NCI-H1105 treated with DMSO at 0.1 percent for 48 hours (cell line): ENCODE measurements at places on chromosomes 5 and 9.

GRCh38 chr9:115230924-115231515 lies 113.1 kb upstream of the TNC start:
- no peak for DNase-seq

DNA sequence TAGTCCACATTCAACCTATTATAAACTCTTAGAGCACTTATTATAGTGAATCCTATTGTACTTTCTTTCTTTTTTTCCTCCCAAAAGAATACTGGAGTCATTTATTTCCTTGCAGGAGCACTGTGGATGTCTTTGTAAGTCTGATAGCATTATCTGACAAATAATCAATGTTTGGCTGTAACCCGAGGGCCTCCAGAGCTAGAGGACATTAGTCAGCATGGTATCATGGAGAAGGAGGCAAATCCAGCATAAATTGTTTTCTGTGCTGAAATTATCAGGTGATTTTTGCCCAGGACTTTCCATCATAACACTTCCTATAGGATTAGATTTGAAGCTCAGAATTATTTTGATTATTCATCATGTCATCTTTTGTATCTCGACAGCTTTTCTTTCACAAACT lies 551.0 kb downstream of the ZNF608 start:
- no peak for DNase-seq

GRCh38 chr9:113154471-113154870 lies 3.7 kb downstream of the SLC31A2 start:
- no peak for DNase-seq

GRCh38 chr5:131194725-131195124 lies 24.0 kb downstream of the LYRM7 start:
- no peak for DNase-seq

GRCh38 chr5:116652196-116652729 lies 77.6 kb upstream of the SEMA6A start:
- no peak for DNase-seq

GRCh38 chr5:173397516-173397915 lies 69.3 kb upstream of the STC2 start:
- DNase-seq: no peak

GRCh38 chr5:152534641-152535040 lies 129.6 kb upstream of the NMUR2 start:
- no peak for DNase-seq

- DNase-seq: no peak
Measured at GRCh38 chr9:108621991-108622855, 233.6 kb downstream of the ACTL7B start.

GRCh38 chr9:75950998-75951397 lies 60.5 kb downstream of the PCSK5 start:
- no peak for DNase-seq

DNA sequence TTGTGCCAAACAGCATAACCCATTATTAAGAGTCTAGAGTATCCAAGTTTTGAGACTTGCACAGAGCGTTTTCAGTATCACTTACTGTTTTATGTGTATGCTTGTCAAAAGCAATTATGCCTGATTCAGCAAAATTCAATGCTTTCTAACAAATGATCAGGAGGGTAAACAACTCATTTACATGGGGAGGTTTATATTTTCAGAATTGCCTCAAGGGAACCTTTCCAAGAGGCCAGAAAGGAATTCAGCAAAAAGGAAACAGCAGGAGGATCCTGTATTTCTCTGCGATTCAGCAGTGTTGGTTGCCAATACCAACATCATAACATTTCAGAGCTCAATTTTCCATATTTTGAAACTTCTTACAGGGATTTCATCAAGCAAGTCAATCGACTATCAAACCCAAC lies 69.3 kb upstream of the DAB2 start:
- no peak for DNase-seq

DNA sequence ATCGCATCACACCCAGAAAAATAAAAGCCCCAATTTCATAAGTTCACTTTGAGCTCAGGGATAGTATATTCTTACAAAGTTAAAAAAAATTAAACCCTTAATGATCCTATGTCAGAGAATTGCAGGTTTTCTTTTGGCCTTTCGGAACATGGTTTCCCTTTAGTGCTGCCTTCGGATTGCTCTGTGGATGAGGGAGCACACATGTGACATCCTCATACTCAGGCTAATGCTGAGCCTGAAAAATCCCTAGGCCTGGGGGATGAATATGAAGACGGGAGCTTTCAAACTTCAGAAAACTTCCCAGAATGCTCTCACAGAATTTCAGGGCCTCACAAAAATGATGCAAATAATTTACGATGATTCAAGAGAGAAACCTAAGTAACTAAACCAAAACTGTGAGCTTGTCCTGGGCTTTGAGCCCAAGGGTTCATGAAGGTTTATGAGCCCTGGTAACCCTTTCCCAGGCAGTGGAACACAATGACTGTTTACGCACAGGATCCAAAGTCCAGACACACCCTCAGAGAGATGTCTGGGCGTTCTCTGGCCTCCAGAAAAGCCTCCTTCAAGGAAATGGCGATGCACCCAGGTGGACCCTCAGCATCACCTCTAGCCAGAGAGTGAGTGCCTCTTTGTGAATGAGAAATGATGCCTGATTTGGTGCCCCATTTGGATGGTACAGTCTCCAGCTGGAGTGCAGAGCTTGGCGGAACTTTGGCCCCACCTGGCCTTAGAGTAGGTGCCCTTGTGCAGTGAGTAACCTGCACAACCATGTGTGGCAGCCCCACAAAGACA lies 145.4 kb downstream of the ENTREP1 start:
- no peak for DNase-seq

- no peak for DNase-seq
Measured at GRCh38 chr9:25449503-25449902, 228.7 kb downstream of the TUSC1 start.

GRCh38 chr5:158179271-158179670 lies 320.3 kb upstream of the CLINT1 start:
- DNase-seq: no peak

DNA sequence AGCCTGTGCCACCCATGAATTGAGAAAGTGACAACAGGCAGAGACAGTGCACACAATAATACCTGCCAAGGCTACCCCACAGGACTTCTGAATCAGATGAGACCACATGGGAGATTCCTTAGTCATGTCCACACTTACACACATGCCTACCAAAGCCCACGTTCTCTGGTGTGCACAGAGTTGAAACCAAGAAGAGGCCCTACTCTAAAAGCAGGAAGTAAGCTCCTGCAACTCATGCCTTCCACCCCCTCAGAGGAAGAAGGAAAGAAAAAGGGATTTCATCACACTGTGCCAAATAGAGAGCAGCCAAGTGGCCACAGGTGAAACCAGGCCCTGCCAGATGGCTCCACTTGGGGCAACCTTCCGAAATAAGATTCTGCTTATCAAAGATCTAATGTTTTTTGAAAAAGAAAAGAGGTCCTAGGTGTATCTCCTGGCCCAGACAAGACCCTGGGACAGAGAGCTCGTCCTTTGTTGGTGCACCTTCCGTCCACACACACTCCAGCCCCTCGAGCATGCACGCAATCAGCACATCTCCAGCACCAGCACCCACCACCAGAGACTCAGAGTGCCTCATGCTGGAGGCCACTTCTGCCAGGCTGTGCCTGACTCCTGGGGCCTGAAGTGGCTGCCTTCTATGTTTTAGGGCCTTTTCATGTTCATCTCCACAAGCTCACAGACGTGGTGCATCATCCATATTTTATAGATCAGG lies 114.6 kb upstream of the SPOCK1 start:
- no peak for DNase-seq

GRCh38 chr5:140321796-140322195 lies 18.9 kb upstream of the PFDN1 start:
- no peak for DNase-seq

DNA sequence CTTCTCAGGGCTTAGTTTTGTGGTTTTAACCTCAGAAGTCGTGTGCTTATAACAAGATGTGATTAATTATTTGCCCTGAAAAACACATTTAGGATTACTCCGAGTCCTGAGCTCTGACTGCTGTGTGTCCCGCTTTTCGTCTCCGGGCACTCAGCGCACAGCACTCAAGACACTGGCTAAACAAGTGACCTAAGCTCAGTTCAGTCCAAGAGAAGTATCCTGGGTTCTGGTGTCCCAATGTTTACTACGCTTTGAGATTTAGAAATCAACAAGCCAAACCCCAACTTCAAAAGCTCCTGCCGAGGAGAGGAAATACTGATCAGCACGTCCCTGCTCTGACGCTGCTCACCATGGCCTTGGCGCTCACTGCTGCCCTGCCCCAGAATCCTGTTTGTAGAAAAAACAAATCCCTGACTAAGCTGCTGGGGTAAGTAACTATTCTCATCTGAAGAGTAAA lies 53.2 kb downstream of the IPPK start:
- DNase-seq: no peak

DNA sequence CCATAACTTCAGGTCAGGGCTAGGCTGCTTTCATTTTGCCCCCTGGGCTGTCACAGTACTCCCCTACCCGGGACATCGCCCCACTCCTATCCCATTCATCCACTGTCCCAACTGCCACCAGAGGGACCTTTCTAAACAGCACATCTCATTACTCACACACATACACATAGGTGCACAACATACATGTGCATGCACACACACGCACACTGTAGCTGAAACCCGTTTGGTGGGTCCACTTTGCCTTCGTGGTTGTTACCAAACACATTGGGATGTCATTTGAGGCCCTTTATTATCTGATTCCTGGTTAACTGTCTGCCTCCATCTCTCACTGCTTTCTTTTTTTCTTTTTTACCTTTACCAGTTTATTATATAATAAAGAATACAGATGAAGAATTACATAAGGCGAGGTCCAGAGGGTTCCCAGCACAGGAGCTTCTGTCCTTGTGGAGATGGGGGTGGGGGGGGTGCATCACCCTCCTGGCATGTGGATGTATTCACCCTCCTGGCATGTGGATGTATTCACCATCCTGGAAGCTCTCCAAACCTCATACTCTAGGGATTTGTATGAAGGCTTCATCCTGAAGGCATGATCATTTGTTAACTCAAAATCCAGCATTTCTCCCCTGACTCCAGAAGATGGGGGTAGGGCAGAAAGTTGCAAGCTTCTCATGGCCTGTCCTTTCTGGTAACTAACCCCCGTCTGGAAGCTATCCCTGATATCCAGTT lies 186.0 kb downstream of the GOLPH3 start:
- no peak for DNase-seq

- DNase-seq: no peak
Measured at GRCh38 chr9:127384901-127385300, 12.1 kb upstream of the SLC2A8 start.

GRCh38 chr9:105026451-105026850 lies 98.5 kb upstream of the ABCA1 start:
- no peak for DNase-seq

DNA sequence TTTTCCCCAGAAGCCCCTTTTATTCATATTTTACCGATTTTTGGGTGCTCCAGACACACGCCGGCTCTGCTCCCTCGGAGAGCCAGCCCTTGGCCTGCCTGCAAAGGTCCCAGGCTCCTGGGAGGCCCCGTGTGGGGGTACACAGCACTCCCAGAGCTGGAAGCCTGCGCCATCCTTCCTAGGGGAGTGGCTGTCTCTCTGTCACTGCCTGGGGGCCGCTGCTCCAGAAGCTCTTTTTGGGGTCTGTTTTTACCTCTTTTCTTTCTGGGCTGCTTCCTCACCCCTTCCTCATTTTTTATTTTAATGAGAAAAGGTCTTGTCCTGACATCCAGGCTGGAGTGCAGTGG lies 119.1 kb upstream of the COL5A1 start:
- no peak for DNase-seq

GRCh38 chr5:53313145-53313544 lies 167.3 kb upstream of the FST start:
- no peak for DNase-seq

GRCh38 chr5:80408484-80409366 lies 861 bp downstream of the ZFYVE16 start:
- DNase-seq: peak; percentile 46

GRCh38 chr5:159787837-159788236 lies 128.4 kb upstream of the ADRA1B start:
- DNase-seq: no peak

- DNase-seq: no peak
Measured at GRCh38 chr9:136545692-136545964, 220 bp downstream of the NOTCH1 start.

- DNase-seq: no peak
Measured at GRCh38 chr5:10199692-10200091, 50.0 kb downstream of the ATPSCKMT start.

GRCh38 chr9:7570107-7570720 lies 229.4 kb downstream of the DMAC1 start:
- DNase-seq: peak; percentile 66

GRCh38 chr9:69097064-69097463 lies 61.5 kb downstream of the FXN start:
- no peak for DNase-seq

GRCh38 chr9:133799716-133800115 lies 61.6 kb upstream of the SARDH start:
- no peak for DNase-seq
